Forelimb muscle (tissue), 1 donor: ENCODE measurements at places on chromosomes 11 and 22. TPM values are rescaled to one million over a fixed set of nuclear protein-coding genes. Genes with fewer than 3 reads are reported as not detected.

DNA sequence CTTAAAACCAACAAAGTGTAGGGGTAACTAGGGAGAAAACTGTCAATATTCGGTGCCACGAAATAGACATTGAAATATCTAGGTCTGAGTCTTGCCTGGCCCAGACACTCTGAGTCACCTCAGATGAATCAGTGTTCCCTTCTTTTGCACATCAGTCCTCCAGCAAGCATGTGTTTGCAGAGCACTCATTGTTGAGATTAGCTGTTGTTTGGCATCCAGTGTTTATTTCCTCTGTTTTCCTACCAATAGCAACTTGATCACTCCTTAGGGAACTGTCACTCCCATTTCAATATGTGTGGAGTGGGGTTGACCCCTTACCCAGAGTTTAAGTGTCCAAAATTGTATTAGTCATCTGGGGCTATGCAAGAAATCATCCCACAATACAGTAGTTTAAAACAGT, 4.7 kb upstream of the ASCC2 start:
- peak; percentile 74 for DNase-seq

GRCh38 chr11:122920579-122920978, 38.0 kb downstream of the JHY start:
- no peak for DNase-seq

DNA sequence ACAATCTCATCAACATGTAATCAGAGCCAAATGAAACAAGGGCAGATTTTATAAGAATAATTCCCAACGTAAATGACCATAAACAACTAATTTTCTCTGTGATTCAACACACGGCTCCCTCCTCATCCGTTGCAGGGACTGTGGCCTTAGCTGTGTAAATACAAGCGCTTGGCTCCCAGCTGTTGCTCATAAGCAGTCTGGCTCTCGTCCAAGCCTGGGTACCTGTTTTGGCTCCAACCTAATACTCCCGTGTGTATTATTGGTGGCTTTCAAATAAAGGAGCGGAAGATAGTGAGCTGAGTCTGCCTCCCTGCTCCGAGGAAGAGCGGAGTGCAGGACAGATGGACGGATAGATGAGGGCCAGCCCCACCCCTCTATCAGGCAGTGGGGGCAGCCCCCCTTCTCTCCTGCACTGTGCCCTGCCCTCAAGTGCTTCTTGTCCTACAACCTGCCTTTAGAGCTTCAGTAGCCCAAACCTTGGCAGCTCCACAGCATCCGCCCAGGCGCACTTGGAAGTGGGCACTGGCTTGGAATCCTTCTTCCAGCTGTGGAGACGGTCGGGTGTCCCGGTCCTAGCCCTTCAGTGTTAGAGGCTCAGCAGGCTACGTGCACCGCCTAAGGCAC, 670.9 kb downstream of the BRD1 start:
- DNase-seq: no peak

DNA sequence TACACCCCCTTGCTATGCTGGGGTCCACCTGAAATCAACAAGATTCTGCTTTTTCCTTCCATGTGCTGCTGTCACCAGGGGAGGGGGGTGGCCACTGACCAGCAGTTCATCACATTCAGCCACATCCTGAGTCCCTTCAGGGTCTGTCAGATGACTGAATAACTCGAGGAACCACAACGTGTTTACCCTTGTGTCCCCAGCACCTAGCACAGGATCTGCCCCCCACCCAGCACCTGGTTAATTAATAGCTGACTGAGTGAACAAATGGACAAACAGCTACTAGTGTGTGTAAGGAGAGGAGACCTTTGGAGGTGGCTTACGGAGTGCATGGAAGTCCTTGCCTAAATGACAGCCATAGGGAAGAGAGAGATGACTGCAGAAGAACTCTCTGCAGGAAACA, 119.5 kb upstream of the NCAM1 start:
- no peak for DNase-seq

GRCh38 chr22:46410291-46410808, 74.8 kb downstream of the TRMU start:
- DNase-seq: no peak

GRCh38 chr22:18096823-18097222, 13.8 kb upstream of the TUBA8 start:
- no peak for DNase-seq

- DNase-seq: no peak
These were observed 142.9 kb downstream of the CRYBB2 start for GRCh38 chr22:25362215-25362882.

DNA sequence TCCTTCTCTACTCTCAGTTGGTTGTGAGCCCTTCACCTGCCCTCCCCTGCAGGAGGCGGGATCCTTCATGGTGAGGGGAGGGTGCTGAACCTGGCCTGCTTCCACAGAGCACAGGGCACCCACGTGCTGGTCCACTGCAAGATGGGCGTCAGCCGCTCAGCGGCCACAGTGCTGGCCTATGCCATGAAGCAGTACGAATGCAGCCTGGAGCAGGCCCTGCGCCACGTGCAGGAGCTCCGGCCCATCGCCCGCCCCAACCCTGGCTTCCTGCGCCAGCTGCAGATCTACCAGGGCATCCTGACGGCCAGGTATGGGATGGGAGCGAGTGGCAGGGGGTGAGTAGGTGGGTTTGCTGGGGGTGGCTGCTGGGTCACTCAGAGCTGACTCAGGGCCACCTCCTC, 6.3 kb downstream of the SSH3 start:
- no peak for DNase-seq

DNA sequence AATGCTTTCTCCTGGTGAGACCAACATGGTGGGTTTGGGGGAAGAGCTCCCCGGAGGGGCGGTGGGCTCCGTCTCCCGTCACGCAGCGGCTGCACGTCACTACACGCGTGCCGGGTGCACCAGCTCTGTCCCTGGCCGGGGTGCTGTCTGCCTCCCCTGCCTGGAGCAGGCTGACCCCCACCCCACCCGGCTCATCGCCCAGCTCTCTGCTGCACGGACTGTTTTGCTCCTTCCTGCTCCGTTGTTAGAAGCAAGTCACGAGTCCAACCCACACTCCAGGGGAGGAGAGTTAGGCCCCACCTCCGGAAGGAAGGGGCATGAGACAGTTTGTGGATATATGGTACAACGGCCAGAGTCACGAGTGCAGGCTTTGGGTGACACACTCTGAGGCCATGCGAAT, 364.9 kb downstream of the BRD1 start:
- no peak for DNase-seq

DNA sequence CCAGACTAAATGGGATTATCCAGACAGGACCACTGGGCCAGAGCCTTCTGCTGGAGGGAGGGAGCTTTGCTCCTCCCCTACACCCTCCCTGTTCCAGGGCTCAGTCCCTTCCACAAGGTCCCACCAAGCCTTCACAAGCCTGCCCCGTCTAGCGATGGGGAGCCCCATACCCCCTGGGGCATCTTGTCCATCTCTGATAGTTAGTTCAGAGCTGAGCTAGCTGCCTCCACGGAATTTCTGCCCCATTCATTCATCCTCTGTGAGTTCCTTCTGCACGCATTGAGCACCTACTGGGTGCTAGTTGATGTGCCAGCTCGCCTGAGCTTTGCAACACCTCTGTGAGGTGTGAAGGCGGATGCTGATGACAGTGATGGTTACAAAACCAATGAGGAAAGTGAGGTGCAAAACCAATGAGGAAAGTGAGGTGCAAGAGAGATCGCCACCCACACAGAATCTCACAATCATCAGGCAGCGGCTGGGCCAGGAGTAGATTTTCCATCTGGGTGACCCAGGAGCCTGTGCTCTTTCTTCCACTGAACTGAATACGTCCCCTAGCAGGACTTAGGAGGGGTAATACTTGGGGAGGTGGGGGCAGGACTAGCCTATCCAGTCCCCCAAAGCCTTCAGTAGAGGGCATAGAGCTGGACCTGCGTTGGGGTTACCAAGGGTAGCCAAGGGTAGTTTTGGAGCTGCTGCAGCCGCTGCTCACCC, 21.5 kb upstream of the CBX7 start:
- no peak for DNase-seq

GRCh38 chr11:68349461-68350249, 37.3 kb downstream of the LRP5 start:
- DNase-seq: no peak

GRCh38 chr22:19638282-19639015, 75.9 kb upstream of the SEPTIN5 start:
- no peak for DNase-seq

GRCh38 chr22:30262917-30263741, 3.5 kb downstream of the OSM start:
- no peak for DNase-seq

DNA sequence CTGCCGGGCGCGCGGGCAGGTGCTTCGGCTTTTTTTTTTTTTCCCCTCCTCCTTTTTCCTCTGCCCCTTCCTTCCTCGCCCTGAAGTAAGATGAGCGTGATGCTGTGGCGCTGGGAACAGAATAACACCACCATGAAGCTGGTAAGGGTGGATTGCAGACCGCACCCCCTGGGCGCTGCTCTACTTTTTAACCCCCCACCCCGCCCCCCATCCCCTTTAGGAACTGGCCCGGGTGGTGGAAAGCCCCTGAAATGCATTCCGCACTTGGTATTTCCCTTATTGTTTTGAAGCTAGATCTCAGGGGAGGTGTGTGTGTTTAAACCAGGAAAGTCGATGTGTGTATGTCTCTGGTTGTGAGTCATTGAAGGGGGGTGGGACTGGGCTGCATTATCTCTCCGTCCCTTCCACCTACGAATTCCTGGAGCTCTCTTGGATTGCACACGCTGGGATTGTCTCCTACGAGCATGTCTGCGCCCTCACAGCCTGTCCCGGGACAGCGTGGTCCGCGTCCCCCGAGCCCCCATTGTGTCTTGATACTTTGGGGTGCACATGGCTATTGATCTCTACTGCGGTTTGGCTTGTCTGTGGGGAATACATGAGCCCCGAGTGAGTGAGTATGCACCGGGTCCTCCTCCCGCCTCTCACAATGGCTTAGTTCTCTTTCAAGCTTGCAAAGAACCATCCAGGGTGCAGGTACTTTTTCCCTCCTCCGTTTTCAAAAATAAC, 64.9 kb downstream of the NAV2 start:
- no peak for DNase-seq

DNA sequence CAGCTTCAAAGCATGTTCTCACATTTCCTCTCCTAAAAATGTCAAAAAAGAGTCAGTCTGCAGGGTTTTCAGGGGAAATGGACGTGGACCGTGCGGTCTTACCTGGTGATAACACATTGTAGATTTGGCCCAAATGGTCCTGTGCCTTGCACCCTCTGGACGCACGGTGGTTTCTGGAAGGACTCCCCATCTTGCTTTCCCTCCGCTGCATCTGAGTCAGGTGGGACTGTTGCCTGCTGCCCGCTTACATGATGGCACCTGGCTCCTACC, 1290.1 kb downstream of the TBC1D22A start:
- no peak for DNase-seq

DNA sequence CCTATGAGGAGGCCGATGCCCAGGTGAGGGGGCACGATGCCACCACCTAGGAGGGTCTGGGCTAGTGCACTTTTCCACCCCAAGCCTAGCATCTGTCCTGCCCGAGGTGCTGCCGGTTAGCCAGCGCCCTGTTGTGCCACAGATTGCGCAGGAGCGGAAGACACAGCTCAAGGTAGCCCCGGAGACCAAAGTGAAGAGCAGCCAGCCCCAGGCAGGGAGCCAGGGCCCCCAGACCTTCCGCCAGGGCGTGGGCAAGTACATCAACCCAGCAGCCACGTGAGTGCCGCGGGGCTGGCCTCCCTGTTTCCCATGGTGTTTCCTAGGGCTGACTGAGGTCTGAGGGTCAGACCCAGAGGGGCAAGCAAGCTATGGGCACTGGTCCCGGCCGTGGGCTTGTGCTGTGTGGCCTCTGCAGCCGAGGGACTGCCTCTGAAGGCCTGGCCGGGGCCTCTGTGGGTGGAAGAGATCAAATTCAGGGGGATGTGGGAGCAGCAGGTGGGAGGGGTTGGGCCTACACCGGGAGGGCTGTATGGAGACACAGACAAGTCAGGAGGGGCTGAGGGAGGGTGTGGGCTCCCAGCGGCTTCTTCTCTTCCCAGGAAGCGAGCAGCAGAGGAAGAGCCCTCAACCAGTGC, 29.1 kb downstream of the PPIL2 start:
- no peak for DNase-seq

- DNase-seq: no peak
These were observed 1.2 kb downstream of the DRD2 start for GRCh38 chr11:113473983-113474361.

- DNase-seq: no peak
These were observed 15.7 kb upstream of the TH start for GRCh38 chr11:2187280-2187707.

- DNase-seq: no peak
These were observed 362.2 kb downstream of the CTTN start for GRCh38 chr11:70760416-70761020.

- no peak for DNase-seq
These were observed 11.2 kb downstream of the GUCD1 start for GRCh38 chr22:24543679-24544243.

- no peak for DNase-seq
These were observed 56.0 kb upstream of the SHISAL1 start for GRCh38 chr22:44368611-44369292.

- DNase-seq: no peak
These were observed 8.1 kb upstream of the GDPD4 start for GRCh38 chr11:77309401-77310085.

GRCh38 chr11:45248501-45249011, 37.6 kb downstream of the SYT13 start:
- DNase-seq: no peak

DNA sequence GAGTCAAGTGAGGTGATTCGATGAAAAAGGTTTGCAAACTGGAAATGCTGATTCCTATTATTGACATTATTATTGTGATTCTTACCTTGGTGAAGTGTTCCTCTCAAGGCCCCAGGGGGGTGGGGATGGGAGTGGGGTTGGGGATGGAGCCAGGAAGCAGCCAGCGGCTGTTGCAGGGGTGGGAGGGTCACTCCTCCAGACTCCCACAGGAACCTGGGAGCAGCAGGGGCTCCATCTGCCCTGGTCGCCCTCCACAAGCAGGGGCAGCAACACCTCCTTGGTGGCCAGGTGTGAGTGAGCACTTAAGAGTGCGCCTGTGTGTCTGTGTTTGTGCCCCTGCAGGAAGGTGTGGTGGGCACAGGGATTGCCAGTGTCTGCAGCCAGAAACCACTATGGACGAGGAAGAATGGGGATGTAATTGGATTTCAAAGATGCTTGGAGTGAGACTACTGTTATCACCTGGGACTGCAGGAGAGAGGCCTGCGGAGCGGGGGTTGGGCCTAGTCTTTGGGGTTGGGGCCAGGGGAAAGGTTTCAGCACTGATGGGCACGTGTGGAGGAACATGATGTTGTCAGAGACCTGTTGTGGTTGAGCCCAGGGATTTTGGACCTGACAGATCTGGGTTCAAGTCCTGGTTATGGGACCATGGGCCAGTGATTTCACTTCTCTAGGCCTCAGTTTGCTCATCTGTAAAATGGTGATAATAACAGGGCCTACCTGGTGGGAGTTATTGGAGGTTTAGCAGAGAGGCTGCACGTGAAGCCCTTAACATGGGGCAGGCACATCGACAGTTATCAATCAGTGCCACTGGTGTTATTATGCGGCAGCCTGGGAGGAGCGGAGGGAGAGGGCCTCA, 3.6 kb upstream of the TP53I11 start:
- no peak for DNase-seq

ALDH3B2 gene
- not detected for polyA plus RNA-seq

P2RY2 gene
- polyA plus RNA-seq: 2.0 TPM

SIK2 gene
- 22.4 TPM for polyA plus RNA-seq

EIF1AD gene
- polyA plus RNA-seq: 18.5 TPM

CLMP gene
- 12.0 TPM for polyA plus RNA-seq
